Hematopoietic multipotent progenitor cell treated with erythropoietin and hydrocortisone succinate and interleukin-3 and kit ligand, for 6 days (in vitro differentiated cells): ENCODE measurements at places on chromosomes 7 and 10.

- no peak for DNase-seq
These were observed 365.2 kb downstream of the HGF start for GRCh38 chr7:81404669-81405068.

GRCh38 chr7:25663877-25664276 lies 435.6 kb upstream of the NPVF start:
- peak; percentile 12 for DNase-seq

DNA sequence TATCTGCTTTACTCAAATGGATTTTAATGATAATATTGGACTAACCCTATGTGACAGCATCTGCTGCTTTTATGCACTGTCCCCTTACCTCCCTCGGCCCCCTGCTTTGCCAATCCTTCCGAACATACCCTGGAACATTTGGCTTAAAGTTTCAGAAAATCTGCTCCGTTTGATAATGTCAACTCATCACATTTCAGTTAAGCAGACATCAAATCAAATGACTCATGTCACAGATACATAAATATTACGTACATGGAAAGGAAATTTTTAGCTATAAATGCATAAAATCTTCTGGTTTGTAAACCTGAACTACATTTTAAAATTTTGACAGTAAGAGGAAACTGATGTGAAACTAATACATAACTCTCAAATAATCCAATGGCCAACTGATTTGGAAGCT lies 98.2 kb downstream of the CNTNAP2 start:
- DNase-seq = no peak

DNA sequence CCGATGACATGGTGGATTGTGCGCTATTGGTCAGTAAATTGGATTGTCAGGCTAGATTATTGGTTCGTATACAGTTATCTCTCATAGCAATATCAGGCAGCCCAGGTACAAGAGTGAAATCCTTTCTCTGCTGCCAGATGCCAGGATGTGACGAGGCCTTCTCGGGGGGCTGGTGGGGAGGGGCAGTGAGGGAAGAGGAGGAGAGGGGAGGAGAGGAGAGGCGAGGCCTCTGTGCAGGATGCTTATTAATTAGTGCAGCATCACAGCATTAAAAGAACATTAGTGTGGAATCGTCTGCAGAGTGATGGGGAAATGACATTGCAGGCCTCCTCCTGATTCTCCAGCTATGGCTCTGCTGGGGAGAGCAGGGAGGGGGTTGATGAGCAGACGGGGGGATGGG lies 30.5 kb upstream of the SLF2 start:
- no peak for DNase-seq

DNA sequence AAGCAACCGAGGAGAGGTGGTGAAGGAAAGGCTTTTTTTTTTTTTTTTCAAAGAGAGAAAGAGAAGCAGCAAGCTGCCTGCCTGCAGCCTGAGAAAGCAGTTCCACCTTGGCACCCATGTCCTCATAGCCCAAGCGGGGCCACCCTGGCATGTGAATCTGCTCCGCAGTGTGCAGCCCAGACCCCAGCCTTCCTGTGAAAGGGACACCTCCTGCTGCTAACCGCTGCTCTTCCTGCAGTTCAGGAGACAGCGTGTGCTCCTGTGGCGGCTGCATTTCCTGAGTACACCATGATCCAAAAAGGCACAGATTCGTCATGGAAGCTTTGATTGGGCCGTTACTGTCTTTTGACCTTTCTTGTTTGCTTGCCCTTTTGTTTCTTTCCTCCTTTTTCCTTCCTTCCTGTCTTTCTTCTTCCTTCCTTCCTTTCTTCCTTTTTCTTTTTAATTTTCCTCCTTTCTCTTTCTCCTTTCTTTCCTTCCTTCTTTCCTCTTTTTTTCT lies 38.1 kb downstream of the IKZF1 start:
- DNase-seq = peak; percentile 47

DNA sequence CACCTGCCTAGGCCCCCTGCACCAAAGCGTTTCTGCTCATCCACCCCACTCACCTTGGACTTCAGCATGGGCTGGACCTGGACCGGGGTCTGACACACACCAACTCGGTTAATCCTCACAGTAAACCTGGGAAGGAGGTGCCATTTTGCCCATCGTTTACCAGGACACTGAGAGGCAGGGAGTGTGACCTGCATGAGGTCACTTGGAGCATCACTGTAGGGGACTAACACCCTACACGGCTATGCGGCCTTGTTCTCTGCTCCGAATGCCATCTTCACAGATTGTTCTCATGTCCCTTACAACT lies 33.0 kb downstream of the ANKRD16 start:
- DNase-seq = no peak

GRCh38 chr7:44187636-44188416 lies 1.4 kb downstream of the GCK start:
- DNase-seq = no peak

DNA sequence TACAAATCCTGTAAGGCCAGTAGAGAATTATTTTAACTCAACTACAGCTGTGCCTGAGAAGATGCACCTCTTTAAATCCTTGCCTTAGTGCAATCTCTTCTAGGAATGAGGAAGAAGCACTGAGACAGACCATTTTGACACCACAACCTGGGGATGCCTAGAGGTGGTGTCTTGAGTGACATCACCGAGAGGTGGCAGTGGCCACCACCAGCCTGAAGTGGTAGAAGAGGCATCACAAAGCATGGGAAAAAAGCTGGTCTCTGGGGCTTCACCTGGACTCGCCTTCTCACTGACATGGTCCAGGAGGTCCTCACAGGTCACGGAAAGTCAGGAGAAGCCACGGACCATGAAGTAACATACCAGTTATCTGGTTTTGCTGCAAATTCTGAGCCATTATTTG lies 99.2 kb upstream of the PDLIM1 start:
- no peak for DNase-seq

DNA sequence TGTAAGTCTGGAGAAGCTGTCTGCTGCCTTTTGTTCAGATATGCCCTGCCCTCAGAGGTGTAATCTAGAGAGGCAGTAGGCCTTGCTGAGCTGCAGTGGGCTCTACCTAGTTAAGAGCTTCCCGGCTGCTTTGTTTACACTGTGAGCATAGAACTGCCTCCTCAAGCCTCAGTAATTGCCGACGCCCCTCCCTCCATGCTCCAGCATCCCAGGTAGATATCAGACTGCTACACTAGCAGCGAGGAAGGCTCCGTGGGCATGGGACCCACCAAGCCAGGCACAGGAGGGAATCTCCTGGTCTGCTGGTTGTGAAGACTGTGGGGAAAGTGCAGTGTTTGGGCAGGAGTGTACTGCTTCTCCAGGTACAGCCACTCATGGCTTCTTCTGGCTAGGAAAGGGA lies 26.4 kb upstream of the CXCL12 start:
- no peak for DNase-seq

- no peak for DNase-seq
These were observed 325.5 kb downstream of the SFMBT2 start for GRCh38 chr10:7085147-7085912.

GRCh38 chr7:2665359-2665791 lies 22.6 kb upstream of the AMZ1 start:
- DNase-seq = no peak

DNA sequence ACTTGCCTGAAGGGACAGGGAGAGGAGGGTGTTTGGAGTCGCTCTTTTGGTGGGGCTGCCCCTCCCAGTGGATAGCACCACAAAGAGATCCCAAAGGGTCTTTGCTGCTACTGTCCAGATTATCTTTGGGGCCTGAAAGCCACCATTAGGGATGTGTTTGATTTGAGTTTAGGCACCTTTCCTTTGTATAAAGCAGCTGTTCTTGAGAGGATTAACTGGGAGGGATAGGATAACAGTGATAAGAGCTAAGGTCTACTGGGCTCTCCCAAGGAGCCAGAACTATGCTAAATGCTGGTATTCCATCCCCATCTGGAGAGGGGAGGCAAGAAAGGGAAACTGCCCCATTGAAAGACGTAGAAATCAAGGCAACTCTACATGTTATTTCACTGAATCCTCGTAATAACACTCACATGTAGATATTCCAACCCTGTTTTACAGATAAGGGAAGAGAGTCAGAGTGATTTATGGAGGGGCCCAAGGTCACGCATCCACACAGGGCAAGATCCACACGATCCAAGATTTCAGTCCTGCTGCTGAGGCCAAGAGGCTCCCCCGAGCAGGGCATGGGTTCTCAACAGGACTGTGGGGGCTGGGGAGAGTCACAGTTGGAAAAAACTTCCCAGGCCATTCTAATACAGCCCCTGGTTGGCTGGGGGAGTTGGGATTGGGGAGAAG lies 11.1 kb upstream of the TCF7L2 start:
- no peak for DNase-seq

GRCh38 chr7:93509303-93509702 lies 65.2 kb downstream of the CALCR start:
- DNase-seq = no peak

GRCh38 chr7:25132430-25132829 lies 7.4 kb upstream of the CYCS start:
- peak; percentile 45 for DNase-seq

- no peak for DNase-seq
These were observed 32.9 kb downstream of the CUZD1 start for GRCh38 chr10:122812751-122813150.

DNA sequence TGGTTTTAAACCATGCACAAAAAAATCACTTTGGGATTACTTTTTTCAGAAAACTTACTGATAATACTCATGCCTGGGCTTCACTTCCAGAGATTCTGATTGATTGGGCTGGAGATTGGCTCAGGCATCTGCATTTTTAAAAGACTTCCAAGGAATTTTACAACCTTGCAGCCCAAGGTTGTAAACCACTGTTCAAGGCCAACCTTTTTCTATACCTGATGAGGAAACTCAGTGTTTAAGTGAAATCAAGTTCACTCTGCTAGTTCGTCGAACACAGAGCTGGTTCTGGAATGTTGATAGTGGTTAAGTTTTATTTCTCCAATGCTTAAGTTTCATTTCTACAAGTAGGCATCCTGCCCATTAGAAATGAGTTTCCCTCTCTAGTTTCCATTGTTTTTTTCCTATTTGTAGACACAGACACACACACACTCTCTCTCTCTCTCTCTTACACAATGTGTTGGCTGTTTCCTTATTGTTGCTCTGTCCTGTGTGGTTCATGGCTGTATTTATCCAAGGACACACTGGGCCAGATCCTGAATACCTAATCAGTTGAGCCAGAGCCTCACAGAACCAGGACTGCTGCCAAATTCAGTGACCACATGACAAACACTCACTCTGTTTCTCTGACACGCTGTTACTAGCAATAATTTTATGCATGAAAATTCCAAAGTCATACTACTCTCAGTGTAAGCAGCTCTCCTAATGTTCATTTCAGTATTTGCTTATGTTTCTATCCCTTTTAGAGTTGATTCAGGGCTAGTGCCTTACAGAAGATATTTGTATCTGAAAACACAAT lies 3.7 kb upstream of the IFIT1B start:
- peak; percentile 92 for DNase-seq

- no peak for DNase-seq
These were observed 4.7 kb upstream of the PKD2L1 start for GRCh38 chr10:100334762-100335161.

GRCh38 chr10:67819768-67820204 lies 18.2 kb downstream of the DNAJC12 start:
- no peak for DNase-seq

DNA sequence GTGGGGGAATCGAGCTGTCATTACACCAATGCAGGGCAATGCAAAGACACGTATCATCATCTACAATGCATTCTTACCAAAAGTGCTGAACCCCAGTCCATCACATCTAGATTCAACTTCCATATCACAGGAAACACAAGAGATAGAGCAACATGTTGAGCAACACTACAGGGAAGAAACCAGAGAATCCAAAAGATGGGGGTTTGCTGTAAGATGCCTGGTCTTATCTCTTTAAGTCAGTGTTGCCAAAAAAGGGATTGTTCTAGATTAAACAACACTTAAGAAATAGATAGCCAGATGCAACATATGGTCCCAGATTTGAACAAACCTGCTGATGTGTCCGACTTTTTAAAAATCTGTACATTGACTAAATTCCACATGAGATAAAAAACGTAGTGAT lies 315.6 kb upstream of the IMMP2L start:
- no peak for DNase-seq

DNA sequence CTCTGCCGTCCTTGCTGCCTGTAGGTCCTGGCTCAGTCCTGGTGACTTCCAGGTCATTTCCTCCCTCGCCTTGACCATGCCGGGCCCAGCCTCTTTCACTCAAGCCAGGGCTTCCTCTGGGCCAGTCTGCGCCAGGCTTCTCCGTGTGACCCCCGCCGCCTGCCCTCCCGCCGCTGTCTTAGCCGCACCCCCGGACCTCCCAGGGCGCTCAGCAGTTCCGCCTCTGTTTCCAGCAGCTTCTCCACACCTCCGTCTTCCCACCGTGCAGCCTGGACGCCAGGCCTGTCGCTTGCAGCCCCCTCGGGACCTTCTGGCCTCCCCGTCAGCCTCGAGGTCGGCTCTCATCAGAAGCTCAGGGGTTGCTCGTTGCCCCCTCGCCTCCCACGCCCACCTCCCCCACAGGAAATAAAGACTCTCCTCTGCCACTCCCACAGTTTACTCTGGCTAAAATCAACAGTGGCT lies 123.0 kb upstream of the FZD8 start:
- no peak for DNase-seq

DNA sequence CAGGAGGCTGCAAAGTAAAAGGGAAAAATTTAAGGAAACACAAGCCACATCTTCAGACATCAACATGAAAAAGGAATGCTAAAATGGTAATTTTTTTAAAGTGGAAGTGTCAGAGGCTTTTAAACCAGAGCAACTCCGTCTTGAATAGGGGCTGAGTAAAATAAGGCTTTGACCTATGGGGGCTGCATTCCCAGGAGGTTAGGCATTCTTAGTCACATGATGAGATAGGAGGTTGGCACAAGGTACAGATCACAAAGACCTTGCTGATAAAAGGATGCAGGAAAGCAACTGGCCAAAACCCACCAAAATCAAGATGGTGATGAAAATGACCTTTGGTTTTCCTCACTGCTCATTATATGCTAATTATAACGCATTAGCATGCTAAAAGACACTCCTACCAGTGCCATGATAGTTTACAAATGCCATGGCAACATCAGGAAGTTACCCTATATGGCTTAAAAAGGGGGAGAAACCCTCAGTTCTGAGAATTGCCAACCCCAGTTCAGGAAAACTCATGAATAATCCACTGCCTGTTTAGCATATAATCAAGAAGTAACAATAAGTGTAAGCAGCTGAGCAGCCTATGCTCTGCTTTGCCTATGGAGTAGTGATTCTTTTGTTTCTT lies 128.3 kb downstream of the SKAP2 start:
- no peak for DNase-seq
